T-helper 2 cell treated with Interferon-gamma antibody and Interleukin-4, amounts not matched to agents 5 μg/mL and 100 μg/mL, for 36 hours (primary cell): ENCODE measurements at places on chromosomes 4 and X.

DNA sequence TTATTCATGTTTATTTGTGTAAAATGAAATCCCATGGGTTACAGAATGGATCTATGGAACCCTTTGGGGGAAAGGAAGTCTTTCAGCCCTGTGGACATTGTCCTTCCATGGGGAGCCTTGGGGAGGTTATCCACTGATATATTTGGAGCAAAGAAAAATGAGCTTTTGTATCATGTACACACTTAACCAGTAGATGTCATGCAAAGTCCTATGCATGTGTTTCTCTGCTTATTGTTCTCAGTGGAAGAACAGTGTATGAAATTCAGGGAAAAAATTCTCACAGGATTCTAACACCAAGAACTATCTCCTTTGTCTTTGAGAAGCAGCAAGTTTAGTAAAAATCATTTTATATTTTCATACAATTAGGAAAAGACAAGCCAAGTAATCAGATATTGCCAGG, 105.3 kb downstream of the DTHD1 start:
- no peak for DNase-seq

GRCh38 chrX:71604141-71604540, 14.2 kb downstream of the CXCR3 start:
- DNase-seq, result no peak

GRCh38 chr4:101599620-101600019, 190.9 kb upstream of the BANK1 start:
- DNase-seq, result no peak

- DNase-seq, result no peak
Observed at GRCh38 chrX:110286106-110286505, 31.8 kb downstream of the AMMECR1 start.

- DNase-seq, result no peak
Observed at GRCh38 chr4:105148356-105148755, 1.7 kb downstream of the TET2 start.

GRCh38 chrX:148555101-148555500, 54.7 kb downstream of the AFF2 start:
- no peak for DNase-seq

DNA sequence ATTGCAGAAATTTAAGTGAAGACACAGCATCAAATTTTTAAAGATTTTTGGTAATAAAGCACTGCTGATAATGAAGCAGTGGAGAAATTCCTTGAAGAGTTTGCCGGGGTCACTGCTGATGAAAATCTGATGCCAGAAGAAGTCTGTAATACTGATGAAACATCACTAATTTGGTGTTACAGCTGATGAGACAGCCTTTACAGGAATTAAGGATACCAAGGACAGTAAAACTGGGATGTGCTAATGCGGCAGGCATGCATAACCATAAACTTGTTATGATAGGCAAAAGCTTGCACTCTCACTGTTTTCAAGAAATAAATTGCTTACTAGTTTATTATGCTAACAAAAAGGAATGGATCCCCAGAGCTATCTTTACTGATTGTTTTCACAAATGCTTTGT, 52.9 kb upstream of the VEGFC start:
- DNase-seq, result no peak

GRCh38 chr4:119655111-119655837, 26.7 kb upstream of the PDE5A start:
- DNase-seq, result no peak

GRCh38 chrX:55714161-55714560, 3.4 kb upstream of the RRAGB start:
- DNase-seq, result no peak
